ENCODE measurements at places on chromosomes 1 and 21. TPM values are rescaled to one million over a fixed set of nuclear protein-coding genes. Genes with fewer than 3 reads are reported as not detected.

Gene MYCBP
- 44.4 TPM for total RNA-seq

Gene FAM72D
- 25.9 TPM for total RNA-seq

Gene KIF14
- 14.8 TPM for total RNA-seq

Gene CD101
- total RNA-seq = 0.60 TPM

Gene SPATA45
- not detected for total RNA-seq

Gene CLDN17
- not detected for total RNA-seq

Gene ASTN1
- not detected for total RNA-seq

Gene DISC1
- total RNA-seq = 1.9 TPM

Gene KRTAP19-7
- total RNA-seq = not detected

Gene LHX4
- total RNA-seq = not detected

Gene CRP
- total RNA-seq = not detected

Gene CFHR2
- not detected for total RNA-seq

Gene CAPZA1
- total RNA-seq = 251 TPM

Gene ZSWIM5
- total RNA-seq = 0.69 TPM

Gene CHI3L1
- total RNA-seq = 0.09 TPM

Gene PAQR7
- total RNA-seq = 4.4 TPM

Gene AMY1A
- not detected for total RNA-seq

Gene BEND5
- total RNA-seq = 25.9 TPM

Gene NCF2
- 8.7 TPM for total RNA-seq

Gene PLA2G4A
- 0.62 TPM for total RNA-seq

Gene CENPF
- total RNA-seq = 107 TPM

Gene DNAJC11
- total RNA-seq = 53.2 TPM

Gene FAM72A
- 34.8 TPM for total RNA-seq

Gene SPTA1
- not detected for total RNA-seq

Gene TTC22
- total RNA-seq = 4.2 TPM

Gene SPRR2B
- total RNA-seq = not detected

Gene HOOK1
- 15.2 TPM for total RNA-seq

Gene ETNK2
- total RNA-seq = 0.82 TPM

Gene SLC6A9
- 12.5 TPM for total RNA-seq

Gene GBP6
- 0.46 TPM for total RNA-seq

Gene CTSE
- total RNA-seq = not detected

Gene FCRL1
- not detected for total RNA-seq

Gene ADAM30
- total RNA-seq = not detected

Gene OR6N1
- not detected for total RNA-seq

Gene C8A
- not detected for total RNA-seq

Gene RGS1
- 12.0 TPM for total RNA-seq

Gene OR2T35
- total RNA-seq = not detected

Gene IGFN1
- not detected for total RNA-seq

Gene LIN28A
- not detected for total RNA-seq

Gene MROH9
- not detected for total RNA-seq

Gene PCSK9
- total RNA-seq = not detected

Gene LENEP
- 0.80 TPM for total RNA-seq

Gene NTRK1
- 6.1 TPM for total RNA-seq

Gene DMRTA2
- total RNA-seq = not detected

Gene KRTAP12-2
- total RNA-seq = not detected

Gene AK4
- 102 TPM for total RNA-seq

Gene NR1I3
- total RNA-seq = not detected

Gene KRTAP19-1
- not detected for total RNA-seq

Gene FAM72B
- total RNA-seq = 37.1 TPM

Gene CSF1
- total RNA-seq = 37.7 TPM

Data from activated CD4-positive, alpha-beta T cell treated with anti-CD3 and anti-CD28 coated beads for 36 hours (primary cell).